ENCODE measurements at places on chromosomes 6 and 20.
A peak's percentile ranks its signal among the peaks of the same experiment; 100 is the strongest.

GRCh38 chr20:36950414-36951197, 902 bp downstream of the SAMHD1 start:
- DNase-seq: no peak

GRCh38 chr6:87174078-87174579, 18.8 kb downstream of the ZNF292 start:
- DNase-seq: no peak

DNA sequence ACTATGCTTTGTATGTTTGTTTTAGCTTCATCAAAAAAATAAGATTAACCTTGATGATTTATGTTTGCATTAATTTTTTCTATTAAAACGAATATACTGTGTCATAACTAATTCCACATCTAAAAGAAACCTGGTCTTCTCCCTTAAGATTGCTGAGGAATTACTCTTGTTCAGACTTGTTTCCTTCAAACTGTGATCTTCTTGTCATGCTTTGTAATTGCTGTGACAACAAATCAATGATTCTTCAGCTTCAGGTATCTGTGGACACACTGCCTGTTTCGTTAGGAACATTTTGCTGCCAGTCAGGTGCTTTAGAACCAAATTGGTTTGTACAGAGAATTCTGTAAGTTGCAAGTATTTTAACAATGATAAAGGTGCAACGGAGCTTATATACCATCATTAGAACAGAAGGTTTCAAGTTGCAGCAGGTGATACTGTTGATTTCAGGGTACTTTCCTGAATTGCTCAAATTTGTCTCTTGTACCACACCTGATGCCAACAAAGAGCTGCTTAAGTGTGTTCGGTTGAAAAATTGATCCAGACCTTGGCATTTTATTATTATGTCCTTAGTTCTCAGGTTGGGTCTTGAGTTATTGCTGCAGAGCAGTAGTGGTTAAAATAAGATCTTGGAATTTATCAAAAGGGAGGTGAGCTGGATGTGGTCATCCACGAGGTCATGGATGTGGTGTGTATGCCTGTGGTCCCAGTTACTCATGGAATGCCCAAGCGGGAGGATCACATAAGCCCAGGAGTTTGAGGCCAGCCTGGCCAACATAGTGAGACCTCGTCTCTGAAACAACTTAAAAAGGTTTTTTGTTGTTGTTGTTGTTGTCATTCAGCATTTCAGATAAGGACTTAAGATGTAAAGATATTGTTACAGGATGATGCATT, 19.5 kb downstream of the SYTL3 start:
- DNase-seq: no peak

DNA sequence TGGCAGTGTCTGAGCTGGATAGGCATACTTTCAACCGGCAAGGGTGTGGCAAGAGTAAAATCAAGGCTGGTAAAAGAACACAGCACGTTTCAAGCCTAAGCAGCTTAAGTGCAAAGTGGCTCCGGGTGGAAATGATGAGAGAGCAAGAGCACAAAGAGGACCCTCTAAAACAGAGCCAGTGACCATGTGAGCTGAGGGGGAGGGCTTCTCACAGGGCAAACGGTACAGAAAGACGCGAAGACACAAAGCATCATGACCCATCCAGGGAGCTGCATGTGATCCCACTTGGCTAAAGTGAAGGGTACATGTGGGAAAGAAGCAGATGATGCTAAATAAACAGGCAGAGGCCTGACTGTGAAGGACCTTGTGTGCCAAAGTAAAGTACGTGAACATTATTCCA, 25.7 kb downstream of the FKBP5 start:
- no peak for DNase-seq

DNA sequence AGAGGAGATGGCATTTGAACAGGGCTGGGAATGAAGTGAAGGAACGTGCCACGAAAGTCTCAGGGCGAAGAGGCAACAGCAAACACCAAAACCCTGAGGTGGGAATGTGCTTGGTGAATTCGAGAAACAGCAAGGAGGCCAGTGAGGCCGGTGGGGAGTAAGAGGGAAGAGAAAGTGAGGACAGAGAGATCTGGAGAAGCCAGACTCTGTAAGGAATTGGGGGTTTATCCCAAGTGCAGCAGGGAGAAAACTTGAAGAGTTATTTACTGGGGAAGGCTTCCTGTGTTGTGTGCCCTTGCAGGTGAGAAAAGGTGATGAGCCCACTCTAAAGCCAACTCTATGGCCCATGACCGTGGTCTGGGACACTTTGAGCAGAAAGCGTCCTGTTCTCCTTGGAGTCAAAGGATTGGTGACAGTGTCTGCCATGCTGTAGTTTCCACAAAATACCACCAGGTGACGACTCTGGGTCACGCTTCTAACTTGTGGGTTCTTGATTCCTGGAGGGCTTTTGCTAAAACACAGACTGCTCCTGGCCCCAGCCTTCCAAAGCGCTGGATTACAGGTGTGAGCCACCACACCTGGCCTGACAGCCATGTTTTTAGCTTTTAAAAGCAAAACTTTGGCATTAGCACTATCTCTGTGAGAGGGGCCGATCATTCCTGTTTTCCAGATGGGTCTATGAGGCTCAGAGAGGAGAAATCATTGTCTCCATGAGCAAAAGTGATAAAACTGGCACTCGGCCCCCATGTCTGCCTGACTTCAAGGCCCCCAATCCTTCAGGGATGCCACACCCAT, 18.0 kb upstream of the CSNK2A1 start:
- DNase-seq: peak; percentile 60
